Stimulated activated CD4-positive, alpha-beta T cell treated with anti-CD3 and anti-CD28 coated beads, TNF-alpha, amount 100 ng/mL, for 48 hours (primary cell): ENCODE measurements at places on chromosomes 7 and 10.

GRCh38 chr7:32177232-32177631, 107.0 kb upstream of the PDE1C start:
- DNase-seq: no peak

DNA sequence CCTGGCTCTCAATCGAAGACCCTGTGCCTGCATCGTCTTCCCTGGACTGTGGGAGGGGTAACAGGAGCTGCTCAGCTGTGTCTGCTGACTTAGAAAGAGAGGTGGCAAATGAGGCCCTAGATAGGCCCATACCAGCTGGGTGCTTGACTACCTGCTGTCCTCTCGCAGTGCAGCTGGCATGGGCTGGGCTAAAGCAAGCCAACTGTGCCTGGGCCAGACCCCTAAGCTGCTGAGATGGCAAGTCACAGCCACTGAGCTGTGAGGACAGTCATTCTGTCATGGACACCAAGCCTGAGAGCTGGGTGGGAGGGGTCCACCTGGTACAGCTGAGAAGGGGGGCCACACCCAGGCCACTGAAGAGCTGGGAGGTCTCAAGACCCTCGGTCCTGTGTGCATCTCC, 45.8 kb upstream of the AQP1 start:
- DNase-seq: no peak

GRCh38 chr7:43646603-43647338, 63.9 kb downstream of the STK17A start:
- DNase-seq: no peak

DNA sequence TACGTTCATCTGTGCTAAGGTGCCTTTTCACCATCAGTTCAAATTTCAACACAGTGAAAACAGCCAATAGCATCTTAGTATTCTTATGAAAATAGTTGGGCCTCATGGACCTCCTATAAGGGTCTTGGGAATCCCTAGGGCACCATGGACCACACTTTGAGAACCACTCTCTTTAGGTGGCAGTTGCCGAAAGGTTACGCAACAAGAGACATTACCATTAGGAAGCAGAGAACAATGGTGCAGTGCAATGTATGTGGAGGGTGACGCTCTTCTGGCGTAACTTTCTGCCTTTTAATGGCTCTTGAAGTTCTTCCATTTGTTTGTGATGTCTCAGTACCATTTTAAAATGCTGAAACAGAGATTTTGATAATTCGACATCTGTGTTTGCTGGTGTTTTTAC, 131.1 kb downstream of the CNNM2 start:
- no peak for DNase-seq

DNA sequence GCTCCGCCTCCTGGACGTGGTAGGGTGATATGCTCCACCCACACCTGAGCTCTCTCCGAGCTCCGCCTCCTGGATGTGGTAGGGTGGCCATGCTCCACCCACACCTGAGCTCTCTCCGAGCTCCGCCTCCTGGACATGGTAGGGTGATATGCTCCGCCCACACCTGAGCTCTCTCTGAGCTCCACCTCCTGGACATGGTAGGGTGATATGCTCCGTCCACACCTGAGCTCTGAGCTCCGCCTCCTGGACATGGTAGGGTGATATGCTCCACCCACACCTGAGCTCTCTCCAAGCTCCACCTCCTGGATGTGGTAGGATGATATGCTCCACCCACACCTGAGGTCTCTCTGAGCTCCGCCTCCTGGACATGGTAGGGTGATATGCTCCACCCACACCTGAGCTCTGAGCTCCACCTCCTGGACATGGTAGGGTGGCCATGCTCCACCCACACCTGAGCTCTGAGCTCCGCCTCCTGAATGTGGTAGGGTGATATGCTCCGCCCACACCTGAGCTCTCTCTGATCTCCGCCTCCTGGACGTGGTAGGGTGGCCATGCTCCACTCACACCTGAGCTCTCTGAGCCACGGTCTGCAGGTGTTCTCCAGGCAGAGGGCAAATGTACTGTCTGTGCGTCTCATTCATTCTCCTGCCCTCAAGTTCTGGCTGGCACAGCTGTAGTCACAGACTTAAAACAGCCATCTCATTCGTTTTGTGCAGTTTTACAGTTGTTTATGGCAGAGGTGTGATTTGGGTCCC, 252.4 kb downstream of the DIP2C start:
- no peak for DNase-seq

GRCh38 chr7:55502124-55502857, 70.0 kb downstream of the VOPP1 start:
- no peak for DNase-seq

DNA sequence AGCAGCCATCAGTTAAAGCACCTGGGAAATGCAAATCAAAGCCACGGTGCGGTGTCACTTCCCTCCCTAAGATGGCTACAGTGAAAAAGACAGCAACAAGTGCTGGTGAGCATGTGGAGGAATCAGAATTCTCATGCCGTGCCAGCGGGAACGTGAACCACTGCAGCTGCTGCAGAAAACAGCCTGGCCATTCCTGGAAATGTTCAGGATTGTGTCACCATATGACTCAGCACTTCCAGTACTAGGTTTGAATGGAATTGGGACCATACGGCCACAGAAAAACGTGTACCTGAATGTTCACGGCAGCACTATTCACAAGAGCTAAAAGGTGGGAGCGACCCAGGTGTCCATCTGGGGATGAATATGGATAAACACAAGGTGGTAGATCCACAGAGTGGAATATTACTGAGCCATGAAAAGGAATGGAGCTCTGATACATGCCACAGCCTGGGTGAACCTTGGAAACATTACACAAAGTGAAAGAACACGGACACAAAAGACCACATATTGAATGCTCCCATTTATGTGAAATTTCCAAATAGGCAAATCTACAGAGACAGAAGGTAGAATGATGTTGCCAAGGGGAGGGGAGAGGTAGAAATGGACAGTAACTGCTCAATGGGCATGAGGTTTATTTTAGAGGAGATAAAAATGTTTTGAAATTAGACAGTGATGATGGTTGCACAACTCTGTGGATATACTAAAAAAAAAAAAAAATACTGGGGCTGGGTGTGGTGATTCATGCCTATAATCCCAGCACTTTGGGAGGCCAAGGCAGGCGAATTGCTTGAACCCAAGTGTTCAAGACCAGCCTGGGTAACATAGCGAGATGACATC, 61.6 kb downstream of the MICALL2 start:
- no peak for DNase-seq

DNA sequence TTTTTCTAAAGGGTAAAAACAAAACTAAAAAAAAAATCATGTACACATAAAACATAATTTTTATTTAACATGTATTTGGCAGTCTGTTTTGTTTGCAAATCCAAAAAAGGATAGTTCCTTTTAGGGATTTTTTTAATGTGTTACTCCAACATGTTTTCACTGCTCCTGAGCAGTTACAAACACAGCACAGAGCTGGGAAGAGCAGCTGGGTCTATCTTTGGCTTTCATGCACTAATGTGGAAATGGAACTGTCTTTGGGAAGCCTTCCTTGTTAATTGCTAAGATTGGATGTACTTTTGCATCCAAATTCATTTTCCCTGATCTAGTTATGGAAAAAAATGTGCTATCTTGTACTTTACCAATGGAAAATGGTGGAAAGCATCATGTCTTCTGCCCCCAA, 1035.1 kb downstream of the CNTNAP2 start:
- DNase-seq: no peak

GRCh38 chr7:130929896-130930659, 196.1 kb upstream of the KLF14 start:
- DNase-seq: no peak

GRCh38 chr10:9339716-9340115, 1285.2 kb downstream of the GATA3 start:
- DNase-seq: no peak

DNA sequence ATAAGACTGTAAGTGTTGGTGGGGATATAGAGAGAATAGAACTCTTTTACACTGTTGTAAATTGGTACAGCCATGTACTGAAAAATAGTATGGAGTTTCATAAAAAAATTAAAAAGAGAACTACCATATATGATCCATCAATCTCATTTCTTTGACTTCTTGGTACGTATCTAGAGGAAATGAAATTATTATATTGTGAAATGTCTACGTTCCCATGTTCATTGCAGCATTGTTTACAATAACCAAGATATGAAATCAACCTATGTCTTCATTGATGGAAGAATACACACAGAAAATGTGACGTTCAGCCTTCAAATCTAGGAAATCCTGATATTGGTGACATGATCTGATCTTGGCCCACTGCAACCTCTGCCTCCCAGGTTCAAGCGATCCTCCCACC, 32.0 kb downstream of the SHOC2 start:
- no peak for DNase-seq

DNA sequence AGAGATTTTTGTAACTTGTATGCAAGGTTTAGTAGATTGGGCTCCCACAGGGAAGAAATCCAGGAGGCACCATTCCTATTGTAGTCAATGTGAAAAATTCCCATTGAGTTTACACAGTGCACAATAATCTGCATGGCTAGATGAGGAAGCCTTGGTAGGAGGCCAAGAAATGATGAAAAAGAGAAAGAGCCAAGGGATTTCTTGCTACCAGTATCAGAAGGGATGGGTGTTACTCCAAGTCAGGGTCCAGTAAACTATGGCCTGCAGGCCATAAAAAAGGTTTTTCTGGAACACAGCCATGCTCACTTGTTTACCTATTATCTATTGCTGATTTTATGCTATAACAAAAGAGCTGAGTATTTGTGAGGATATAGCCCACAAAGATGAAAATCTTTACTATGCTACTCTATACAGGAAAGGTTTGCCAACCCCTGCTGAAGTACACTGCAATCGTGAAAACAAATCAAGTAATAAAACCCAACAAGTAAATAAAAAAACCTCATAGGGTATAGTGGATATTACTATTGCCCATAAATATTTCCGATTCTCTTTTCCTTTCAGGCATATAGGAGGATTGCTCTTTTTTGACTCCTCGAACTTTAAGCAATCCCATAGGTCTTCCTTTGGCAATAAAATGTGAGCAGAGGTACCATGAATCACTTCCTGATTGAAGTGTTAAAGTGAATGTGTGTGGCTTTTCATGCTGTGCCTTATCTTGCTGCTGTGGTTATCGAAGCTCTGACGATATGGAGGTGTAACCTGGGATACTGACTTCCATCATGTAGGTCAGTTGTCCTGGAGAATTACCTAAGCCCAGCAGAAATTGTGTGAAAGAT, 256.3 kb upstream of the MAGI2 start:
- no peak for DNase-seq

DNA sequence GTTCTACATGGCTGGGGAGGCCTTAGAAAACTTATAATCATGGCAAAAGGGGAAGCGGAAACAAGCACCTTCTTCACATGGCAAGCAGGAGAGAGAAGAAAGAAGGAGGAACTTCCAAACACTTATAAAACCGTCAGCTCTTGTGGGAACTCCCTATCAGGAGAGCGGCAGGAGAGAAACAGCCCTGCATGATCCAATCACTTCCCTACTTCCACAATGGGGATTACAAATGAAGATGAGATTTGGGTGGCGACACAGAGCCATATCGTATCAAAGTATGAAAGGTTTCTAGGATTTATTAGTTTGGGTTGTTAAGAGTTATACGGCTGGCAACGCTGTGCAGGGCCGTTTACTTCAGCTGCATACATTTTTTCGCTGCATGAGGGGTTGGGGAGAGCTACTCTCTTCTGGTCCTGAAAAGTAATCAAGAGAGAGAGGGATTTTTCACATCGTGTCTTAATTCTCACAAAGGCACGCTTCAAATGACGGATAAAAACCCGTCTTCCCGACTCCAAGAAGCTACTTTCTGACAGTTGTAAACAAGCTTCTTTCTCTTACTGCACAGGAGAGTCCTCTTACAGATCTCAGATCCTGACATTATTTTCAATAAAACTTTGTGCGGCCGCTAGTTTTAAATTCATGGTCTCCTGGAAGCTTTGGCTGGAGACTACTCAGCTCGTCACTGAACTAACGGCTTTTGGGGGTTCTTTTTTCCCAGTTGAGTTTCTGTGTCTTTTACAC, 751 bp upstream of the GTPBP10 start:
- DNase-seq: no peak

GRCh38 chr7:143222782-143223181, 945 bp downstream of the TAS2R40 start:
- no peak for DNase-seq

- no peak for DNase-seq
Measured at GRCh38 chr10:86366902-86367151, 232 bp upstream of the GRID1 start.

- DNase-seq: no peak
Measured at GRCh38 chr7:27173511-27173955, 587 bp downstream of the HOXA10 start.

DNA sequence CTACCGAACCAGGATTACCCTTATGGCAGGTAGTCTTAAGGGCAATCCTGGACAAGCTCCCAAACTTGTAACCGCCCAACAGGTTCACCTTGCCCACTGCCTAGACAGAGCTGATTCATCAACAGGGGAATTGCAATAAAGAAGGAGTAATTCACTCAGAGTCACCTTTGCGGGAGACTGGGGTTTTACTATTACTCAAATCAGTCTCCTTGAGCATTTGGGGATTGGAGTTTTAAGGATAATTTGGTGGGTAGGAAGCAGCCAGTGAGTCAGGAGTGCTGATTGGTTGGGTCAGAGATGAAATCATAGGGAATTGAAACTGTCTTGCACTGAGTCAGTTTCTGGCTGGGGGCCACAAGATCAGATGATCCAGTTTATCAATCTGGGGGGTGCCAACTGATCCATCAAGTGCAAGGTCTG, 25.3 kb downstream of the HK1 start:
- DNase-seq: no peak

DNA sequence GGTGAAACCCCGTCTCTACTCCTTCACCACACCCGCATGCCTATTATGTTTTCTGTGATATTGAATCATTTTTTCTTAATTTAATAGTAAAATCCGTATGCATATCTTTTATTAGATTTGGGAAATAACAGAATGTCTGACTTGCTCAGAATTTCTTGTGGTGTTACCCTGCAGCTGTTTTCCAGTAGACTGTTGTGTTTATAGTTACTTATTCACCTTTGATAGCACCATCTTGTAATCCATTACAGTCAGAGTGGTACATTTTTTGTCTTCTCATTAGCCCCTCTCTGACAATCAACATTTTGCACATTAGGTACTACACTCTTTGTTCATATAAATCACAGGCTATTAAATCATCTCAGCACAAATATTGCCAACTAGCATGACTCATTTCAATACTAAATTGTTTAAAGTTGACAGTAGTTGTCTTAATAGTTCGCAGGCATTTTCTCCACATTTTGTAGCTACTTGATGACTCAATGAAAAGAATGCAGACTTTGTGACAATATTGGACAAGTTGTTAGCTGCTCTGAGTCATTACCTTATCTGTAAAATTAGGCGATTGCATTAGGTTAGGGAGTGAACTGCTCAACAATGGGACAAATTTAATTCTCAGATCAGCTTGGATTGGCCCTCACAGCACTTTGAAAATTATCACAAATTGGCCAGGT, 17.8 kb upstream of the SLC16A12 start:
- no peak for DNase-seq

DNA sequence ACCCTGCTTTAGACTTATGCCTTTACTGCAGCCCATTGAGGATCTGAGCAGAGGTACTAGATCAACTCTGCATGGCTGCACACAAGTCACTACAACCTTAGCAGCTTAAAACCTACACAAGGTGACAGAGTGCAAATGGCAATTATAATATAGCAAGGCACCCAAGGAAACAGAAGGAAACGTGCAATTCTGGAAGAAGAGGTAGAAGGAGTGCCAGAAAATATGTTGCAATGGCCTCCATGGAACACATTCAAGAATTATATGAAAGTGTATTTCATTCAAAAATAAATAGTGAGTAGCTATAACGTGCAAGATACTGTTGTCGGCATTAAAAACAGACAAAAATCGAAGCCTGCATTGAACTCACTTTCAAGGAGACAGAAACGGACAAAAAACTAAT, 2.9 kb upstream of the AKR1C8 start:
- DNase-seq: no peak

GRCh38 chr10:80518143-80518806, 19.4 kb upstream of the SH2D4B start:
- DNase-seq: no peak

- no peak for DNase-seq
Measured at GRCh38 chr10:74160013-74160412, 9.0 kb downstream of the ADK start.
